Stimulated activated CD8-positive, alpha-beta memory T cell treated with anti-CD3 and anti-CD28 coated beads, Interleukin-15, amount 100 ng/mL, for 1 hour (primary cell): ENCODE measurements at places on chromosomes 1 and 21.

- no peak for DNase-seq
Measured at GRCh38 chr21:42286416-42286815, 28.8 kb downstream of the TFF3 start.

- no peak for DNase-seq
Measured at GRCh38 chr1:21490774-21491487, 18.3 kb upstream of the ALPL start.

DNA sequence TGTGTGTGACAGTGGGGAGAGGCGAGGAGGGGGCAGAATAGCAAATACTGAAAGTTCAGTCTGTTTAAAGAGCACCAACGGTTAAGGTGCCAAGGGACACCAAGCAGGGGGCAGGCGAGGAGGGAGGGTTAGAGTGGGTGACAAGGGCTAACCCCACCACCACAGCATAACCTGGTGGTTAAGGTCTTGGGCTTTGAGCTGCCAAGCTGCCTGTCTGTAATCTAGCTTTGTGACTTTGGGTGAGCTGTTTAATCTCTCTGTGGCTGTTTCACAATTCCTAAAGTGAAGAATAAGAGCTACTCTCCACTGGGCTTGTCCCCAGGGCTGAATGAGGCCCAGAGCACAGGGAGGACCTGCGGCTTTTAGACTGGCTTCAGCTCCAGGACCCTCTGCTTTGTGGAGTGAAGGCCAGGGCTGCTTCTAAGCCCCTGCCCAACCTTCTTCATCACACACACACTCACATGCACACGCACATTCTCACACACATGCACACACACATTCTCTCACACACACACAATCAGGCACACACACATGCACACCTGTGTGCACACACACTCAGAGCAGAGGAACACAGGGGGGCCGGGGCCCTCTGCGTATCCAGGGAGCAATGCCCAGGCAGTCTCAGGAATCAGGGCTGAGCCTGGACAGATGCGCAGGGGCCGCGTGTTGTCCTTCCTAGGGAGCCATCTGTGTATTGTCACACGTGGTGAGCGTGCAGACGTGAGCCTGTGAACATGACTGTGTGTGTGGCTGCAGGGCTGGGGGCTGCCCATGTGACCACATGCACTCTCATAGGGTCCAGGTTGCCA lies 101.6 kb upstream of the TARDBP start:
- no peak for DNase-seq

GRCh38 chr1:5632814-5633213 lies 359.4 kb downstream of the NPHP4 start:
- DNase-seq: no peak

- DNase-seq: no peak
Measured at GRCh38 chr1:14296795-14297194, 301.7 kb upstream of the KAZN start.

DNA sequence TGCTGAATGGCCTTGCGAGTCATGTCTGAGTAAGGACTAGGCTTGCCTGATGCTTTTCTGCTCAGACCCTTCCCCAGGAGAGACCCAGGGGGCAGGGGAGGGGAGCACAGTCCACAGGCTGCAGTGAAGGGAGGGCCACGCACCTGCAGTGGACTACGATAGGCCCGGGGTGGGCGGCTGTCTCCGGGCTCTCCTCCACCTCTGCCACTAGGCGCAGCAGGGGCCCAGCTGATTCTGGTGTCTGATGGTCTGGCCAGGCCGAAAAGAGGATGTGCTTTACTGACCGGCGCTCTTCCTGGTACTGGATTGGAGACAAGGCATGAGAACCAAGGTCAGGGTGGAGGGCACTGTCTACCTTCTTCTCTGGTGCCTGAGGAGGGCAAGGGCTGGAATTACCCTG lies 7.9 kb upstream of the ARL8A start:
- no peak for DNase-seq

- DNase-seq: no peak
Measured at GRCh38 chr1:241924080-241924808, 33.3 kb upstream of the BECN2 start.

DNA sequence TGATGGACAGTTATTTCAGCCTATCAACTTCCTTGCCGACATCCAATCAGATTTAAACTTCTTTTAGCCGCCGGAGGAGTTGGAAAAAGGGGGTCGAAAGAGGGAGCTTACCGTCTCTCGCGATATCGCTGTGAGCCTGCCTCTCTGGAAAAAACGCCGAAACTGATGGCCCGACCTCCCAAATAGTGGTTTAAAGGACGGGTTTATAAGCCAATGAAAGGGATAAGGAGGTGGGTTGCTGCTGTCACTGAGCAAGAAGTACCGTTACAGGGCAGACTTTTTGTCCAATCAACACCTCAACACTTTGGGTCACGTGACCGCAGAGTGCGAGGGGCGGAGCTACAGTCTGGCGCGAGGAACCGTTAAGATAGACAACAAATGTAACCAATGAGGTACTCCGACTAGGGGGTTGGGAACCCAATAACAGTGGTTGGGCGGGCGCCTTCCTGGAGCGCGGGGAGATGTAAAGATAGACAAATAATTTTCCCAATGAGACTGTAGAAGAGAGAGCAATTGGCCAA lies at the start of gene RBM15:
TSS of gene RBM15 (plus strand) at position 492 of the 521 bp plus-strand sequence. CDS start at position 521, 29 bp downstream.
- peak; percentile 91 for DNase-seq

GRCh38 chr1:67715819-67716218 lies 30.8 kb downstream of the GADD45A start:
- no peak for DNase-seq

- DNase-seq: no peak
Measured at GRCh38 chr21:46264046-46264689, 21.2 kb downstream of the MCM3AP start.

DNA sequence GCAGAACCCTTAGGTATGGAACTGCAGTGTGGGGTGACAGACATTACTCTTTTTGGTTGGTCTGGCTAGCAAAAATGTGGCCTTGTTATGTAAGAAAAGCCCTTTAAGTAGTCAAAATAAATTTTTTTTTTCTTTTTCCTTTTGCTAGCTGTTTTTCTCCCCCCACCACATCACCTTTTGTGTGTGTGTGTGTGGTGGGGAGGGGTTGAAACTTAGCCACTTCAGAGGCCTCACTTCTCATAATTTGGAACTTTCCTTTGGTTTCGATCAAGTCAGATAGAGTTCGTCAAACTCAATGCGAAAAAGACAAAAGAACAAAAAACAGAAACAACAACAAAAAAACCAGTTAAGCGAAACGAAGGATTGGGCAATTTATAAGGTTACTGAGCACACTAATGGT lies 1.9 kb upstream of the PRMT2 start:
- no peak for DNase-seq

DNA sequence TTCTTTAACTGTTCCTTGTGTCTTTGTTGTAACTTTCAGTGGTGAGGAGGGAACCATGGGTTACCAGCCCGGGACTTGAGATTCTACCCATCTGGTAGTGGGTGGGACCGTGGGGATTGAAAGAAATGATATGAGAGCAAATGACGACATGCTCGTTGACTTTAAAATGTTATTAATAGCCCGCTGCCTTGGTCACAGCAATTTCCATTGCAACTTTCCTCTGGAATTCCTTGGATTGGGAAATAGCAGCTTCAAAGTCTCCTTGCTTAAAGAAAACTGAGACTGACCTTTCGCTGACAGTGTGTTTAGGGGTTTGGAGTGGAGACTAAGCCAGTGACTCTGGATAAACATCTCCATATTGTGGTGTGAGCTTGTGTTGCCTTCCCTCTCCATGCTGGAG lies 44.2 kb upstream of the MARK1 start:
- DNase-seq: no peak

GRCh38 chr1:51850420-51851223 lies 27.9 kb downstream of the NRDC start:
- DNase-seq: no peak

- no peak for DNase-seq
Measured at GRCh38 chr1:29256394-29256793, 20.1 kb downstream of the PTPRU start.

DNA sequence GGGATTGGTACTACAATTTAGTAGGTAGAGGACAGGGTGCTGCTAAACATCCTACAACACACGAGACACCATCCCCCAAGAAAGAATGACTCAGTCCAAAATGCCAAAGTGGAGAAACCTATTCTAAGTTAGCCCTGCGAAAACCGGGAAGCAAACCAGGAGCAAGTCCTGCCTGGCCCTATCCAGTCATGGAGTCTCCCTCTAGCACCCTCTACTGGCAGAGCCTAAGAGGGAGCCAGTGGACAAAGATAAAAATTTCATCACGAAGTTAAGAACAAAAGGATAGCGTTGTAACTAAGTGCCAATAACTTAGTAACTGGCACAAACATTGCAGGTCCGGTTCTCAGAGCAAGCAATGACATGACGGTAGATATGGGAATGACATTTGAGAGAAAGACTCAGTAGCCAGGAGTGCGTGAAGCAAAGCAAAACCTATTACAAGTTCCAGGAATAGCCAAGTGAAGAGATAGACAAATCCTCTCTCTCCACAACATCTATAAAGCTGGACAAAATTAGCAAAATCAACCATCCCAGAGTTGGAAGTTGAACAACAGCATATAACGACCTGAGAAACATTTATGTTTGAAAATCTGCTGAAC lies 383.5 kb downstream of the OMA1 start:
- no peak for DNase-seq

DNA sequence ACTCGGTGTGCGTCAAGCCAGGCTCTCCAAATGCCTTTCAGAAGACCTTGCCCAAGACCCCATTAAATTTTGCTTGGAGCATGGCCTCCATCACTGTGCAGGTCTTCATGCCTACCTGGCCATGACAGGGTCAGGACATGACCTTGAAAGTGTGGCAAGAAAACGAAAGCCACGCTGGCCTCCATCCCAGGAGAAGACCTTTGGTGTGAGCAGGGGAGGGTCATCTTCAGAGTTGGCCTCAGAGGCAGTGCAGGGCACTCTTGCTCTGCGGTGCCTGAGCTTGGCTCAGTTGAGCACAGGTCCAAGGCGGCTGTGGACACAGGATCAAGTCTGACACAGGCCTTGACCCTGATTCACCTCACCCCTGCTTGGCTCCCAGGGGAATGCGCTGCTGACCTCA lies 181.4 kb upstream of the TMEM51 start:
- no peak for DNase-seq

DNA sequence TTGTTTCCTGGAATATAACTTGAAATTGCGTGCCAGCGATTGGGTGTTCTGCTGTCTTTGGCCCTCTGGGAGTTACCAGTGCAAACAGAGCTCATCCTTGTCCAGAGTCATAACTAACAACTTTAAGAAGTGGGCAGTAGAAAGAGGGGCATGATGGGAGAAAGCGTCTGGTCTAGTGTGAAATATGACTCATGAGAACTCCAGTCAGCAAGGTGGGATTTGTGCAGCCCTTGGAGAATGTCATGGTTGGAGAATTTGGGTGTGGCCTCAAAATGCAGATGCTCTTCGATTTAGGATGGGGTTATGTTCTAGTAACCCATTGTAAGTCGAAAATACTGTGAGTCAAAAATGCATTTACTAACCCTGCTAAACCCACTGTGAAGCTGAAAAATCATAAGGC lies 12.9 kb downstream of the ATP1B1 start:
- DNase-seq: no peak

DNA sequence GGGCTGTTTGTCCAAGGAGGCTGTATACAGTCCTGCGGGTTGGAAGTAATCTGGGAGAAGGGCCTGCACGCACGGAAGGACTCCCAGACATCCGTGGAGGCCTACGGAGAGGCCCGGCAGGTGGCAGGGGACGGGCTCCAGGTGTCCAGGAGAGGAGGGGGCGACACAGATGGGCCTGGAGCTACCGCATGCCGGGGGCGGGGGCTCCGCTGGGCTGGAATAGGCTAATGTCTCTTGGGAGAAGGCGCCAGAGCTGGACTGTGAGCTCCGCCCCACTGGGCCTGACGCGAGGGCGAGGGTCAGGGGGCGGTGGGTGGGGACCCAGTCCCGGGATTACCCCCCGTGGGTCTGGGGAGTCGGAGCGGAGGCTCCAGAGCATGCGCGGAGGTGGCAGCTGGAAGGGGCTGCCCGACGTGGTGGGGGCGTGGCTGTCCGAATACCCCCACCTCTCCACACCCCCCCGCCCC lies 659 bp downstream of the AGO1 start:
- DNase-seq: no peak

GRCh38 chr1:163933437-163933836 lies 611.7 kb downstream of the NUF2 start:
- no peak for DNase-seq

GRCh38 chr21:44526096-44526997 lies 13.6 kb downstream of the KRTAP10-1 start:
- DNase-seq: no peak

DNA sequence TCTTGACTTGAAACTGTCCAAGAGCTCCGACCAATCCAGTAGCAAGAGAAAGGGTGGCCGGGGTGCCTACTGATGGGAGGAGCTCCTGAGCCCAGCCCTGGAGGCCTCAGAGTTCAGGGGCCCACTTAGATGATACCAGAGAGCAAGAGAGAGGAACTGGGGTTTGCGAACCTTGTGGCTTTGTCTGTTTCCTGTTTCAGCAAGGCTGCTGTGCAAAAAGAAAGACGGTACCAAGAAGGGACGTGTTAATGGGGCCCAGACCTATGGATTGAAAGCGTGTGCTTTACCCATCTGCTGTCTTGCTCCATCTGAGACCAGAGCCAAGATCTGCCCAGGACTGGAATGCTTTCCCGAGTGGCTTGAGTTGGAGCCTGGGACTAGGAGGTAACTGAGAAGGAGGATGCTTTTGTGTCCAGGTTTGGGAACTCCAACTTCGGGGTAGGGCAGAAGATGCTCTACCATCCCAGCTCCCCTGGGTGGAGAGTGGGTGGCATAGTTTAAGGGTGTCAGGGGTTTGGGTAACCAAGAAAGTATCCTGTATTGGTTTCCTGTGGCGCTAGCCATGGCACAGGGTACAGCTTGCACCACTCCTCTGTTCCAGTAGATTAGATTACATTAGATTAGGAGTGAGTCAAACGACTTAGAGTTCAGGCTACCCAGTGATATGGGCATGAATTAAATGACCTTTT lies at the start of gene TRAF3IP3:
TSS of gene TRAF3IP3 (plus strand) at position 128 of the 689 bp plus-strand sequence. CDS start 3,987 bp downstream, outside the sequence.
- peak; percentile 50 for DNase-seq

- DNase-seq: no peak
Measured at GRCh38 chr1:36178471-36179219, 22.7 kb downstream of the MAP7D1 start.

GRCh38 chr1:228094432-228095016 lies 8.6 kb downstream of the C1orf35 start:
- DNase-seq: no peak

- no peak for DNase-seq
Measured at GRCh38 chr1:204366759-204367158, 7.0 kb upstream of the PLEKHA6 start.

GRCh38 chr1:77143529-77144121 lies 75.6 kb downstream of the PIGK start:
- no peak for DNase-seq

DNA sequence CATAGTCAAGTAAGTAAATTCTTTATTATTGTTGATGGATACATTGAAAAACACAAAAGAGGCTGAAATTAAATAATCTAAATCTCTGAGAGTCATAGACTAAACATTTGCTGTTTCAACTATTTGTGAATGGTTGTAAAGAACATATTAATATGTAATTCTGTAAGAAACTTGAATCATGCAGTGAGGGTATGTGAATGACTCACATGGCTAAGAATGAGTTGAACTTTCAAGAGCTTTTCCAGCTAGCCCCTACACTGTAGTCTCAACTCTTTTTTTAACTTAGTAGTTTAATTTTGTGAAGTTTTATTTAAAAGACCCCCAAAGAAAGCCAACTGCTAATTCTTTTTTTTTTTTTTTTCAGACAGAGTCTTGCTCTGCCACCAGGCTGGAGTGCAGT lies 588.1 kb downstream of the DPYD start:
- no peak for DNase-seq
